ENCODE measurements at places on chromosomes 1 and 21. TPM values are rescaled to one million over a fixed set of nuclear protein-coding genes. Genes with fewer than 3 reads are reported as not detected.

OR2W3 gene
- total RNA-seq, result 6.3 TPM

IGSF8 gene
- total RNA-seq, result 54.9 TPM

AMIGO1 gene
- total RNA-seq, result 15.6 TPM

FAM163A gene
- total RNA-seq, result not detected

PAQR6 gene
- total RNA-seq, result 48.9 TPM

PLEKHA6 gene
- 18.9 TPM for total RNA-seq

FALEC gene
- total RNA-seq, result not detected

PDE4DIP gene
- total RNA-seq, result 121 TPM

GRCh38 chr21:26385721-26386120 lies 187.4 kb downstream of the CYYR1 start:
- no peak for DNase-seq

DNA sequence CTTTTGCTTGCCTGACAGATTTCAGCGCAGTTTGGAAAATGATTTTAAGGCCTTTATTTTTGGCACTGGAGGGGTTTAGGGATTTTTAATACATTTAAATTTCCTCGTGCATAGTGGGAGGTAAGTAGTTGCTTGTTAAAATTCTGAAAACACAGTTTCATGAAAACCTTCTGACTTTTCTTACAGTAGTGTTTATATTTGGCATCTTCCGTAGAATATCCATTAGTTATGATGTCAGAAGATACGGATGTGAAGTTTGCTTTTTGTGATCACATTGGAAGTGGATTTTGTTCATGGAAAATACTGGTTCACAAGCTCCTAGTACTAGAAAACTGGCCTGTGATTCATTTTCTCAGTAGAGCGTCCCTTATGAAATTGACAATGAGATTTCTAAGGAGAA lies 1.3 kb downstream of the RABGAP1L start:
- DNase-seq, result no peak

DNA sequence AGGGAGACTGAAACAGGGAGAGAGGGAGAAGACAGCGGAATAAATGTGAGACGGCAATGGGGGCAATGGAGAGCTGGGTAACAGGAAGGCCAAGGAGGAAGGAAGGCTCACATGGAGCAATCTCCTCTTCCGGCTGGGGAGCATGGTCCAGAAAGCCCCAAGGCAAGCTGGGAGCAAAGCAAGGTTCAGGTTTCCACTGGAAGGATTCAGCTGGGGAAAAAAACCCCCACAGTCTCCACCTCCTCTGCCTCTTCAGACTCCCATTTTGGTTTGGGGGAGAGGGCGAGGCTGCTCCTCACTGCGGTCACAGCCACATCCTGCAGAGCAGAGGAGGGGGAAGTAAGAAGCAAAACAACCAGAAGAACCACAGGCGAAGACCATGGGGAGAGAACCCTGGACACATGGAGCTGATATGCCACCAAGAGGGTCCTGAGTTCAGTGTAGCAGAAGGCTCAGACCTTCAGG lies 650 bp downstream of the TNFAIP8L2 start:
- no peak for DNase-seq

DNA sequence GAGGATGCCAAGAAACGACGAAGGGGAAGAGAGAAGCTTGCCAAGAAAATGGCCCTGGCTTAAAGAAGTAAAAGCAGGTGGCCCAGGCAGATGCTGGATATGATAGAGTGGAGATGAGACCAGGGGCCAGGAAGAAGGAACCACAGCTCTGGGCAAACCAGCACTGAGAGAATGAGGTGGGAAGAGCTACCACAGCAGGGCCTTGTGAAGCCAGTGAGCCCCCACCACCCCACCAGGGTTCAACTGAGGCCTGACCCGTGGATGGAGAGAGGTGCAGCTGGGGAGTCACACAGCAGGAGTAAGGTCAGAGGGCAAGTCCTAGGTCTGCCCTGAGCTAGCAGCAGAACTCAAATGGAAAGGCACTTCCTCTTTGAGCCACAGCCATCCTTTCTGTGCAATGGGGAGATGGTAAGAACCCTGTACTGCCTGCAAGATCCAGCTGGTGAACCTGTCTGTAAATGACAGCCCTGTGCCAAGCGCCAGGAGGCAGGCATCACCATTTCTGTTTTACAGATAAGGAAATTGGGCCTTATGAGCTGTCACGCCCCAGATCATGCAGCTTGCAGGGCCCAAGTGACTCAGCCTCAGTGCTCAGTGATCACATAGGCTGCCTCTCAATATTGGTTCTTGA lies 8.5 kb downstream of the SH3BGRL3 start:
- no peak for DNase-seq

DNA sequence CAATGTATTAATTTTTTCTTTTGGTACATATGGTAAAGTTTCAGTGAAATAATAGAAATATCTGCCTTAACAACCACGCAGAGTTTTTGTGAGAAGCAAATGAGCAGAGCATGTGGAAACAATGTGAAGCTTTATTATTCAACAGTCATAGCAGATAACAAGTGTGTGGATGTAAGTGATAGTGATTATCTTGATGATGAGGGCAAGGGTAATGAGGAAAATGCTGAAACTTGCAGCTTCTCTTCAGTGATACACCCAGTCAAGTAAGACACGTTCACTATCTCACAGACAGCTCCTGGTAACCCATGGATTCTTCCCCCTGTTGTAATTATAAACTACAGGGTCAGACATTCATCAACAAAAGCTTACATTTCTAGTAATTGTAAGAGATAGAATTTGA lies 14.6 kb upstream of the OR2L5 start:
- no peak for DNase-seq

GRCh38 chr1:211378844-211379243 lies 52.2 kb downstream of the TRAF5 start:
- DNase-seq, result no peak

GRCh38 chr21:43767984-43768867 lies 7.9 kb downstream of the CSTB start:
- DNase-seq, result no peak

DNA sequence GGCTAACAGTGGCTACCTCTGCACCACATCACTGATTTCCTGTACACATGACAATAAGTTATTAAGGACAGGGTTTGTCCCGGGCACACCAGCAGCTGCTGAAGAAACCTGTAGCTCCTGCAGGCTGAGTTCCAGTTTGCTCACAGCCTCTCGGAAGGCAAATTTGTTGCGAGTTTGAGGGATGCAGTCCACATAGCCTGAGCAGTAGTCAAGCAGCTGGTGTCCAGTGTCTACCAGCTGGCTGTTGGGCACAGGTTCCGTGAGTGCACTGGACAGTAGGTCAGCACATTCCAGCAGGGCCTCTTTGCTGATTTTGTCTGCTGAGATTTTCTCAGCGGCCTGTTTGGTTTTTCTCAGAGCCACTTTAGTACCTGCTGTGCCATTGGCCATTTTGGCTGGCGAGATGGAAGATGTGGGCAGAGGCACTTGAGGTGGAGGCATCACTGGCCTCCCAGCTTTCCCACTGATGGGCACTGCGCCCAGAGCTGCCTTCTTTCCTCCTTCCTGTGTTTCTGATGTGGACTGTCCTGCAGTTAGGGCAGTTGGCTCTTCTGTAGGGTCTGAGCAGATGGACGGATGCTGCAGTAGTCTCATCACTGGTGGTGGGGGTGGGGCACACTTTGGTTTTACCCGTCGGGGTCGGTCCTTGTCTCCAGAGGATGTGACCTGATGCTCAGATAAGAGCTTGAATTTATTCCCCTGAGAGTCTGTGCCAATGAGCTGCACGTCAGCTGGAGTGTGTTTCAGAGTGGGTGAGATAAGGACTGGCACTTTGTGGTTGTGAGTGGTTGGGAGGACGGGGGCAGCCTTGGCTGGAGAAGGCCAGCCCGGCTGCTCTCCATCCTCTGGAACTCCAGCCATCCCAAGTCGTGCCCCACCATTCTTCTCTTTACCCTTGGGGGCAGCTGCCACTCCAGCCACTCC lies 26.1 kb downstream of the TOR3A start:
- DNase-seq, result no peak

GRCh38 chr1:31295874-31296485 lies 608 bp downstream of the SNRNP40 start:
- DNase-seq, result no peak

DNA sequence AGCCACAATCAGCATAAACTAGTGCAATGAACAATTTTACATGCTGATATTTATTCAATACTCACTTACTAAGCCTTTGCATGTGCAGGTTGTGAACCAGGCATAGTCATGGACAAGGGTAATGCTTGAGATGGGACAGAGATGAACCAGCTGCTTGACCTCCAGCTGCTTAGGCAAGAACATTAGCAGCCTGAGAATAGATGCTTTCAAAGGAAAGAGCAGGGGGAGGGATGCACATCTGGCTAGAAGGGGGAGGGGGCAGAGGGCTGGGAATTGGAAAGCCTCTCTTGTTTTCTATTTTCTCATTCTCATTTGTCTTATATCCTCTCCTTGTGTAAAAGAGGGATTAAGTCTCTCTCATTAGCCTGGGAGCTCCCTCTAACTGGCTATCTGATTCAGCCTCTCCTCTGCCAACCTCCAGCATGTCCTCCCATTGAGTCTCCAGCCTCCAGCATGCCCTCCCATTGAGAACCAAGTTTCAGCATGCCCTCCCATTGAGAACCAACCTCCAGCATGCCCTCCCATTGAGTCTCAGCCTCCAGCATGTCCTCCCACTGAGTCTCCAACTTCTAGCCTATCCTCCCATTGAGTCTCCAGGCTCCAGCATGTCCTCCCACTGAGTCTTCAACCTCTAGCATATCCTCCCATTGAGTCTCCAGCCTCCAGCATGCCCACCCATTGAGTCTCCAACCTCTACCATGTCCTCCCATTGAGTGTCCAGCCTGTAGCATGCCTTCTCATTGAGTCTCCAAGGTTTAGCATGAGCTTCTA lies 38.4 kb upstream of the TRABD2B start:
- peak; percentile 60 for DNase-seq

- DNase-seq, result no peak
Measured at GRCh38 chr21:42237577-42237976, 18.6 kb downstream of the ABCG1 start.

- DNase-seq, result no peak
Measured at GRCh38 chr1:93604411-93604810, 77.2 kb downstream of the BCAR3 start.

GRCh38 chr1:50426702-50427085 lies 3.5 kb upstream of the DMRTA2 start:
- no peak for DNase-seq

- DNase-seq, result peak; percentile 72
Measured at GRCh38 chr1:206685334-206685768, 646 bp downstream of the MAPKAPK2 start.

- DNase-seq, result no peak
Measured at GRCh38 chr21:16124378-16125138, 394.8 kb downstream of the USP25 start.

GRCh38 chr1:160795951-160796383 lies at the start of gene LY9:
Gene LY9, plus strand, starts transcription at chr1:160796174. Its CDS starts 14 bp downstream, at chr1:160796188.
- no peak for DNase-seq

DNA sequence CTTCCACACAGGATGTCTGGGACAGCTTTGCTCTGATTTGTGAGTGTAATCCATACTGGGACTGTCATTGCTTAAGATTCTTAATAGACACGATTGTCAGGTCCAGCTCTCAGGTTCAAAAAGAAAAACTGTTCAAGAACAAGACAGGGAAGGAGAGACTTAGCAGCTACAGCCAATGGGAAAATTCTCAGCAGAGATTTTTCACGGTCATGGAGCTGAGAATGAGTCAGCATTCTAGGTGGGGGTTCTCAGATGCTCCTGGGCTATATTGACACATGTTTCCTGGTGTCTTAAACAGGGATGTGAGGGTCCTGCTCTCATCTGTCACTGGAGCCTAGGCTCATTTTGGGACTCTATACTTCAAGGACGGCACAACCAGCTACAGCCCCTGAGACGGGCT lies 318.3 kb downstream of the RRAGC start:
- no peak for DNase-seq

DNA sequence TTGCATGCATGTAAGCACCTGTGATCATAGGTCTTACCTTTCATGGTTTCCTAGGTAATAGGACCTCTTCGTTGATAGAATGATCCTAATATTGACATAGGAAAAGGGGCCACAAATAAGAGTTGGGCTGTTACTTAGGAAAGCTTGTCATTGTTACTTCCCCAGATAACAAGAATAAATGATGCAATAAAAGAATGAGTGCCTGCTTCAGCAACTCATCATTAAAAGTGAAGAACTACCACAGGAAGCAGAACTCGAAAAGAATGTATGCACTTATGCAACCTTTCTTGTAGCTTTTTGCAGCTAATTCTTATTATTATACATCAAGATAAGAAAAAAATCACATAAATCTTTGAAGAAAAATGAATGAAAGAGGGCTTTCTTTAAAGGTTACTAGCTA lies 548.6 kb downstream of the LTN1 start:
- no peak for DNase-seq

DNA sequence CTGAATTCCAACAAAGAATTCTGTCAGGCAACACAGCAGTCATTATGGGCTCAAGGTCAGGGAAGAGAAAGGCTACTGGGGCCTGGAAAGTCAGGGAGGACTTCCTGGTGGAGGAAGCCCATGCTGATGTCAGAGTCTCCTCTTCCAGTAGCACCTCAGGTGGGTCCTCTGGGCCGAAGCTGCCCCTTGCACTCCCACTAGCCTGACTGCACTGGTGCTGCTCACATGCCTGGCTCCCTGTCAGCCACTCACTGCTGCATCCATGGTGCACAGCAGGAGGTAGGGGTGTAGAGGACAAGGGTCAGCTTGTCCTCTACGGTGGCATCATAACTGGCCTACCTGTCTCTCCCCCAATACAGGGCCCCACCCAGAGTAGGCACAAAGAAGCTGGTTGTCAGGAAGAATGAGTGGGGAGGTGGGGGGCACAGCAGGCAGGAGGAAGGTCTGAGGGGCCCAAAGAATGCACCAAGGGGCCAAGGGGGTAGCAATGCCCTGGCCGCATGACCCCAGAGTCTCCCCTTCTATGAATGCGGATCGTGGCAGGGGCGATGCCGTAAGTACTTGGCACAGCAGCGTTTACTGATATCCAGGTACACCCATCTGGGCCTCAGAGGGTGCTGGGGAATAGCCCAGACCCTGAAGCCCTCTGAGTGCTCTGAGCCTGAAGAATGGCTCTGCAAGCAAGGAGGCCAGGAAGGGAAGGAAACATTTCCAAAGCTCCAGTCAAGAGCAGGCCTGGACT lies 80.3 kb downstream of the GLIS1 start:
- DNase-seq, result no peak

DNA sequence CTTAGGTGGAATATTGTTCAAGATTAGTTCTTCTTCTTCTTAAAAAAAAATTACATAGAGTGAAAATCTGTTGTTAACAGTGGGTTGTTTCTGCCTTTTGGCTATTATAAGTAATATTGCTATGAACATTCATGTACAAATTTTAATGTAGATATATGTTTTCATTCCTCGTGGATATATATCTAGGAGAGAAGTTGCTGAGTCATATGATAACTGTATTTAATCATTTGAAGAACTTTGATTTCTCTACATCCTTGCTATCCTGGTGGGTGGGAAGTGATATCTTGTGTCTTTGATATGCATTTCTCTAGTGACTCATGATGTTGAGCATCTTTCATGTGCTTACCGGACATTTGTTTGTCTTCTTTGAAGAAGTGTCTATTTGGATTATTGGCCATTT lies 29.9 kb downstream of the MAST2 start:
- no peak for DNase-seq

Data from sciatic nerve (tissue), 2 donors.